WTC11 (cell line): ENCODE measurements at places on chromosomes 12 and 14. TPM values are rescaled to one million over a fixed set of nuclear protein-coding genes. Genes with fewer than 3 reads are reported as not detected.

DNA sequence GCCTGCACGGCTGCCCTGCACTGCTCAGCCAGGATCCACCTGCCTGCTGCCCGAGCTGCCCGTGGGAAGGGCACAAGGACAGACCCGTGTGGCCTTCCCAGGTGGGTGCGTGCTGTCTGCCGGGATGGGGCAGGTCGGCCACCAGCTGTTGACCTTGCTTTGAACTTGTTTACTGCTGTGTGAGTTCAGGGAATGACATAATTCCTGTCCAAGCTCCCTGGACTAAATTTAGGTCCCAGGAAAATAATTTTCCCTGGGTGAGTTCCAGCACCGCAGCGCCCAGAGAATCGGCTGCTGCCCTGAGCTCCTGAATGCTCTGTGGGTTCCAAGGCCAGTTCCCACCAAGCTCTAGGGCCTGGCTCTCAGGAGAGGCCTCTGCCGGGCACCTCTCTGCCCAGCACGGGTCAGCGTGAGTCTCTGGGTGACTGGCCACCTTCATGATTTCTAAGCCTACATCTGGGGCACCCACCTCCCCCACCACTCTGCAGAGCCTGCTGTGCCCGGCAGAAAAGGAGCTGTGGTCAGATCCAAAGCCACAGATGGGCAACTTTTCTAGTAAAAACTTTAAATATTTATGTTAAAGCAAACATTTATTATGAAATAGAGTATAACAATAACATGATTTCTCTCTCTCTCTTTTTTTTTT lies 27.2 kb upstream of the MLXIP start:
- peaks cover 4% of the 10 kb centered on the region; the same call in 1 of the 2 replicates for H3K4me1 ChIP-seq
- no peaks in the 10 kb centered on the region for H3K27me3 ChIP-seq
- DNase-seq, result no peak
- no peak overlapping the region for H3K27ac ChIP-seq

DNA sequence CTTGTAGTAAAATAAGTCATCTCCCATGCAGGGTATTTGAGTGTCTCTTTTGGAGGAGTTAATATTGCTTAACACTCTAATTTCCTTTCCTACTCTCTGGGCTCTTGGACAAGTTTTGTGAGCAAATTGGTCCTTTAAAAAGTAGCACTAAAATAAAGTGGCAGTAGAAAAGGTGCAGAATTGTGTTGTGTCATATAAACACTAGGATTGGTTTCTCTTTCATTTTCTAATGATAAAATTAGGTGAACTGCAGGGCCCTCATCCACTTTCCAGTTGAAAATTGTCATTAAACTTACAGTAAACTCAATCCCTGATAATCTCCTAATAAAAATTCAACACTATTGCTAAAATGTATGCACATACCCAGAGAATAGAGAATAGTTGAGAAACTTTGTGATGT lies 42.6 kb upstream of the REP15 start:
- H3K36me3 ChIP-seq, result no peaks in the 10 kb centered on the region
- no peak overlapping the region for H3K4me3 ChIP-seq
- H3K27me3 ChIP-seq, result no peaks in the 10 kb centered on the region

- H3K4me1 ChIP-seq, result peaks cover 8% of the 10 kb centered on the region
- no peak for DNase-seq
- H3K27me3 ChIP-seq, result no peaks in the 10 kb centered on the region
- no peak overlapping the region for H3K4me3 ChIP-seq
- H3K27ac ChIP-seq, result no peak overlapping the region
- H3K36me3 ChIP-seq, result no peaks in the 10 kb centered on the region
Measured at GRCh38 chr12:10669533-10669932, 4.3 kb downstream of the STYK1 start.

DNA sequence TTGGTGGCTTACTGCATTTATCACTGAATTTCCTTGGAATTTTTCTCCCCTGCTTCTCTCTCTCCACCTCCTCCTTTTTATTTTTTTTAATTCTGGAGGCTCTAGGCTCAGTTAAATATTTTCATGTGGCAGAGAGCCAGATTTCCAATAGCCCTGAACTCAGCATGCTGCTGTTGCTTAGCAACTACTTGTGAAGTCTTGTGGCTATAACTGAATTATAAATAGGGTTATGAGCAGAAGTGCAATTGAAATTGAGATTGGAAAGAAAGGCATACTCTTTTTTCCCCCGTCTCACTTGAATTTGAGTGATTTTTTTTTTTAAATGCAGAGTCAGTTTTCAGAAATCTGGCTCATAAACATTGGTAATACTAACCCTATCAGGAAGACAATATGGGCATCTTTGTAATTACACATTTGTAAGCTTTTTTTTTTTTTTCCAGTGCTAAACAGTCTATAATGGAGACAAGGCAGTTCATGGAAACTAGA lies 38.3 kb downstream of the ATF7IP start:
- no peak for DNase-seq
- no peaks in the 10 kb centered on the region for H3K36me3 ChIP-seq
- 0 out of 2 replicates have a peak overlapping the region, but pooled peaks have one; percentile 74 for H3K27ac ChIP-seq
- no peaks in the 10 kb centered on the region for H3K27me3 ChIP-seq

The GPR84 gene
- 0.13 TPM in 1 of 3 replicates, not detected in the others for total RNA-seq
